ENCODE measurements at places on chromosomes 5 and 9.

- DNase-seq, result no peak
Measured at GRCh38 chr9:131312822-131313770, 23.6 kb downstream of the PLPP7 start.

DNA sequence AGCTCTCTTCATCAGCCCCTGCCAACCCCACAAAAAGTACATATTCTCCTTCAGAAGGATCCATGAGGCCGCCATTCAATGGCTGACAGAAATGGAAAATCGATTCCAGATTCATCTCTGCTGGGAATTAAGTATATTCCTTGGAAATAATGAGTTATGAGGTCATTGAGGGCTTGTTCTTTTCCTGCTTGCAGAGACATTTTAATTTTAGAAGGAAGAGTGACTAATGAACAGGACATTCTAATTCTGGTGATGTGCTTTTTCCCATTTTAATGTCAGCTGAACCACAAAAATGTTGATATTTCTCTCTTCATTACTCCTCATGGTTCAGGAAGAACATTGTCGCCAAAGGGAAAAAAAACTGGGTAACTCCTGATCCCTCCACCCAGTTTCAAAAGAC lies 314.0 kb downstream of the PIK3R1 start:
- no peak for DNase-seq

DNA sequence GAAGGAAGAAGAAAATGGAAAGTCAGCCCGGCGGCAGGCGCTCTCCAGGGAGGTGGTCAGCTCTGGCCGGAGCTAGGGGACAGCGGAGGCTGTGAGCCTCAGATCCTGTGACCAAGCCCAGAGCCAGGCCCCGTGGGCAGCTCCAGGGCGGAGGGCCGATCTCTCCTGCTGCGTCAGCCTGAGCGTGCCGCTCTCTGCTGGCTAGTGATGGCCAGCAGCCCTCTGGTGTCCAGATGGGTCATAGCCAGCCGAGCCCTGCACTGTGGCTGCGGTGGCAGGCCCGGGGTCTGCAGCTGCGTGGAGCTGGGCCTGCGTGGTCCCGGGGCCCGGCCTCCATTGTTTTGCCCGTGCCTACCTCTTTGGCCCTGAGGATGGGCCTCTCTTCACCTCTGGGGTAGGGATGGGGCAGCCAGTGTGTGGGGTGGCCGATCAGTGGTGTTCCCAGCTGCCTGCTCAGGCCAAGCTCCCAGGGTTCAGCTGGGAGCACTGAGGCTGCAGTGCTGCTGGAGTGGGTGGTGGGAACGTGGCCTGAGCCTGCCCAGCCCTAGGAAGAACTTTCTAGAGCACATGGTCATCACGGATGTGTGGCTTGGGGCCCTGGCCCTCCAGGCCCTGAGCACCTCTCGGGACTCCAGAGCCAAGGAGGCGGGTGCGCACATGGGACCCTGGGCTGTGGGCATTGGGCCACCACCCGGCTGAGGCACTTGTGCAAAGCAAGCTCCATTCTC lies 17.1 kb upstream of the NRARP start:
- no peak for DNase-seq

- DNase-seq, result no peak
Measured at GRCh38 chr5:149584121-149584520, 2.8 kb downstream of the ARHGEF37 start.

DNA sequence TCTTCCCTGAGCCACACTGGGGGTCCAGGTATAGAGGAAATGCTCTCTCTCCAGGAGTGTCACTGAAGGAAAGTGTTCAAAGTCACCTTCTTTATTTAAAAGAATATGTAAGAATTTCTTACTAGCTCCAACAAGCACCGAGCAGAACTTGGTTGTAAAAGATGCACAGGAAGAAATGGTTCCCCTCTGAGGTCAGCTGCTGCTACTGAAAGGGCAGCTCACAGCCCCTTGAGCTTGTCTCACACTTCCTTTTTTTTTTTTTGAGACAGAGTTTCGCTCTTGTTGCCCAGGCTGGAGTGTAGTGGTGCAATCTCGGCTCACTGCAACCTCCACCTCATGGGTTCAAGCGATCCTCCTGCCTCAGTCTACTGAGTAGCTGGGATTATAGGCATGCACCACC lies 77.2 kb downstream of the PRRT1B start:
- no peak for DNase-seq

DNA sequence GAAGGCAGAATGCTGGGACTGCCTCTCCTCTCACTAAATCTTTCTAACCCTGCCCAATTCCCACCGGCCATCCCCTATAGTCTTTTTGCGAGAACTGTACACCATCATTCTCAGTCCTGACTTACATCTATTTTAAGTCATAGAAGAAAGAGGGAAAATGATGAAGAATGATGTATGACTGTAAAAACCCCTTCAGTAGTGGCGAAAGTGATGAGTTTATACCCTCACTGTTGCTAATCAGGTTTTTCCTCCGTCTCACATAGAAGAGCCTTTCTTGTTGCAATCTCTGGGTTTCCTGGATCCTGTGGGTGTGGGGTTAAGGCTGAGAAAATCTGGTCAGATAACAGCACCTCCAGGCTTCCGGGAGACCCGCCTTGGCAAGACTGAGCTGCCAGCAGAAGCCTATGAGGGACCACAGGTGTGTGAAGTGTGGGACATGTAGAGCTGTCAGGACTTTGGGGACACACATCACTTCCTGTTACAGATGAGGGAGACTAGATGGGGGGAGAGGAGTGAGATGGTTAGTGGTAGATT lies 147.1 kb upstream of the SLC12A2 start:
- no peak for DNase-seq

DNA sequence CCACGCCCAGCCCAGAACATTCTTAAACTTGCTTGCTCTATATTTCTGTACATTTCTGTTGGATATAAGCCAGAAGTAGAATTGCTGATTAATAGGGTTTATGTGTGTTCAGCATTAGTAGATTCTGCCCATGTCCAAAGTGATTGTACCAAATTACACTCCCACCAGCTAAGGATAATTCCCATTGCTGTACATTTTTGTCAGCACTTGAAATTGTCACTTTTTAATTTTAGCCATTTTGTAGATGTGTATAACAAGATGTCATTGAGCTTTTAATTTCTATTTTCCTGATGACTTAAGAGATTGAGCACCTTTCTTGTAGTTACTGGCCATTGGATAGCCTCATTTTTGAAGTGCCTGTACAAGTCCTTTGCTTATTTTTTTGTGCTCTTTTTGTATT lies 46.4 kb downstream of the AQP7 start:
- no peak for DNase-seq

GRCh38 chr9:106718936-106719335 lies 144.0 kb upstream of the ZNF462 start:
- no peak for DNase-seq

GRCh38 chr5:80931411-80931810 lies 28.8 kb upstream of the RASGRF2 start:
- no peak for DNase-seq

DNA sequence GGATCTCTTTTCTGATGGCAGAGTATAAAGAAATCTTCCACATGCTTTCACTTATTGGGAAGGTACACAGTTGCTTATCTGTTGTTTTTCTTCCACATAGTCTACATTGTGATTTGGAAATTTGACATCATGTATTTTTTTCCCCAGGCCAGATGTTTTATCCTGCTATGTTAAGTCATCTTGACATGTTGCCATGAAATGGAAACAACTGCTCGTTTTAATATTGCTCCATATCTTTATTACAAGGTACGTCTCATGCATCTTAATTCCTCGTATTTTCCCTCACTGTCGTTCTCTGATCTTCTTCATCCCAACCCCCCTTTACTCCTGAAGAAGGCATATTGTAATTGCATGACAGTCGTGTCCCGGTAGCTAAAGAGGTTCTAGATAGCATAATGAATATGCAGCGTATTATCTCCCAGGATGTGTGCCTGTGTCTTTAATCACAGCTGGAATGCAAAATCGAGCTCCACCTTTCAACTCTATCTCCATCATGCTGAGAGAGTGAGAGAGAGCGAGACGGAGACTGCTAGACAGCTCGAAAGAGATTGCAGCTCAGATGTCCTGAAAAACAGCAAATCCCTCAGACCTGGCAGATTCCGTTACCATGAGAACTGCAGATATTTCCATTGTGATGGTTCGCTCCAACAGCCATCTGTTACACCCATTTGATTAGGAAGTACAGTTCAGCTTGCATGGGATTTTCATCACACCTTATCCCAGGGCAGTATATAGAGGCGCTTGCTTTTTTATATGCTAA lies 281.7 kb downstream of the TMEM38B start:
- no peak for DNase-seq

- no peak for DNase-seq
Measured at GRCh38 chr5:81121273-81121672, 111.8 kb upstream of the CKMT2 start.

- DNase-seq, result no peak
Measured at GRCh38 chr9:34457266-34458012, 931 bp downstream of the FAM219A start.

DNA sequence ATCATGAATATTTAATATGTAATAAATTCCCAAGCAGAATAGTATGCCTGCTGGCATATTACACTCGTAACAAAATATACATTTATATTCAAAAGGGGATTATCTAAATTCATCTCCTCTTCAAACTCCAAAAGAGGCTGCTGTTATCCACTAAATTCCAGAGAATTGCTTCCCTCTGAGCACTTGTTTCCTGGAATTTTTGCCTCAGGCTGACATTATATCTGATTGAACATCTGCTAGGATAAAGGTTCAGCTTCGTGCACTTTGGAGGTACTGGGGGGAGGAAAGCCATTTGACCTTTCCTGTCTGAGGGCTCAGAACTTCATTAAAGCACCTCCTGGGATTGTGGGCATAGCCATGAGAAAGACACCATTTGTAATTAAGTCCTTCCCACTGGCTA lies 4.3 kb upstream of the HAPLN1 start:
- no peak for DNase-seq

GRCh38 chr9:23658376-23659258 lies 167.4 kb downstream of the ELAVL2 start:
- DNase-seq, result no peak

GRCh38 chr9:129053020-129053419 lies 16.6 kb downstream of the MIGA2 start:
- no peak for DNase-seq

- DNase-seq, result no peak
Measured at GRCh38 chr5:481347-481746, 38.4 kb downstream of the EXOC3 start.

GRCh38 chr9:15138357-15138686 lies 168.7 kb downstream of the TTC39B start:
- DNase-seq, result no peak

GRCh38 chr5:30849931-30850710 lies 343.4 kb upstream of the CDH6 start:
- DNase-seq, result no peak

DNA sequence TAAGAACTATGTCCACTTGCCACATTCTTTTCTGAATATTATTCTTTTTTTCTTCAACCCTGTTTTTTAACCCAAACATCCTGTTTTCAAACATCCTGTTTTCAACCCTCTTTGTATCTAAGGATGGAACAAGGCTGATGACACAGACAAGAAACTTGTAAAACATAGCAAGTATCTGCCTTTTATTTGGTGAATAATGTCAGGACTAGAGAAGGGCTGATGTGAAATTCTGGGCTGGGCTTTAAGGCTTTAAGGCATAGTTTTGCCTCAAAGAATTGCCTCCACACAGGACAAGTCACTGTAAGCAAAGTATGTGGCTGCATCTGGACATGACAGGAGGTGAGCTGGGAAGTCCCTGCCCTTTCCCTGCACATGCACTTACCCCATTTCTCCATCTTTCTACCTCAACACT lies 42.5 kb upstream of the RIC1 start:
- DNase-seq, result no peak

DNA sequence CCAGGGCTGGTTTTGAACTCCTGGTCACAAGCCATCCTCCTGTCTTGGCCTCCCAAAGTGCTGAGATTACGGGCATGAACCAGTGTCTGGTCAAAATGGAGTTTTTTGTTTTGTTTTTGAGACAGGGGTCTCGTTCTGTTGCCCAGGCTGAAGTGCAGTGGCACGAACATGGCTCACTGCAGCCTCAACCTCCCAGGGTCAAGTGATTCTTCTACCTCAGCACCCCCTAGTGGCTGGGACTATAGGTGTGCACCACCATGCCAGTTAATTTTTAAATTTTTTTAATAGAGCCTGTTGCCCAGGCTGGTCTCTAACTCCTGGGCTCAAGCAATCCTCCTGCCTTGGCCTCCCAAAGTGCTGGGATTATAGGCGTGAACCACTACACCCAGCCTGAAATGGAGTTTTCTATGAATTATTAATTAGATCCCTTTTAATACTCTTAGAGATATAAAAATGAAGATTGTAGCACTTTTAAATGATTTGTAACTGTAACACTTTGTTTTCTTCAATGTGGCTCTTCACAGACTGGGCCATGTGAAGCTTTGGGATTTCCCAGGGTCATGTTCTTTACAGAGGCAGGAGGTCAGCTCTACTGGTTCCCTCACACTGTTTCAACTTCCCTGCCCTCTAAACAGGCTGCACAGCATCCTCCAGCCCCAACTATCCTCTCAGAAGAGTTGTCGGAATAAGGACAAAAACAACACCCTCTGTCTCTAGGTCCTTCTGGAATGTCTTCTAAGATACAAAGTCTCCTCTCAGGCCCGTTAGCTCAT lies 32.7 kb upstream of the SPARC start:
- no peak for DNase-seq

DNA sequence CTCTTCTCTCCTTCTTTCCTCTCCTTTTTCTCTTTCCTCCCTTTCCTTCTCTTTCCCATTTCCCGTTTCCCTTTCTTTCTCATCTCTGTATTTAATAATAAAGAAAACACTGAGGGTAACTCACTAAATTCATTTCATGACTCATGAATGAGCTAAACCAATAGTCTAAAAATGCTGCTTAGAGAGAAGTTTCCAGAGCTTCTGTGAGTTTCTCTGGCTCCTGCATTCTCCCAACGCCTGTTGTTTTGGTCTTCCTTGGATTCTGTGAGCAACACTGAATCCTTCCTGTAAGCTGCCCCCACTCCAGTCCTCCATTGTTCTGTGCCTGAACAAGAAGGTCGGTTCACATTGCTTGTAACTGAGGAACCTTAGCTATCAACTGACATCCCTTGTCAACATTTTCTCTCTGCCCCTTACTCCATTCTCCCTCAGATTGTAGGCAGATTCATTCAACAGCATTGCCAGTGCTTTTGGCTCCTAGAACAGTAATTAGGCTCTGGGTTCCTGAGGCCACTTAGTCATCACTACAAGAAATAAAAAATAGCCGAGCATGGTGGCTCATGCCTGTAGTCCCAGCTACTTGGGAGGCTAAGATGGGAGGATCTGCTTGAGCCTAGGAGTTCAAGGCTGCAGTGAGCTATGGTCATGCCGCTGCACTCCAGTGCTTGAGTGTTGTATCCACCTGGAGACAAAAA lies 237.7 kb upstream of the KLF4 start:
- DNase-seq, result no peak

- DNase-seq, result no peak
Measured at GRCh38 chr9:20271723-20272122, 350.6 kb downstream of the MLLT3 start.

GRCh38 chr9:99628285-99628684 lies 193.4 kb upstream of the NR4A3 start:
- DNase-seq, result no peak

DNA sequence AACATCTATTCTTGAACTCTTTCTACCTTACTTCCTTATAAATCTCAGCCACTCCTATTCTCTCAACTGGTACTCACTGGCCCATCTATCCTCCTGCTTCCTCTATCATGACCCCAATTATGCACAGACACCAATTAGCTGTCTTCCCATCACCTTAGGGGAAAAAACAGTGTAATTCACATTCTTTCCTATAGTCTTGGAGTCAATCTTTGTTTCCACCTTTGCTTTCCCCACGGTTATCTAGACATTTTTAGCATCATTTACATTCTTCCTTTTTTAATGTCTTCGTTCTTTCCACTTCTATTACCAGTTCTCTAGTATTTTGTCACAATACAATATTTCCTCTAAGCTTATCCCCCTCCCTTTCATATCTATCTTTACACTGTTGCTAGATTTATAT lies 449.4 kb downstream of the TMEM38B start:
- DNase-seq, result no peak

All from stimulated activated CD4-positive, alpha-beta T cell treated with anti-CD3 and anti-CD28 coated beads, TNF-alpha, amount 100 ng/mL, for 4 hours (primary cell).